ENCODE measurements at places on chromosomes 6 and 20. TPM values are rescaled to one million over a fixed set of nuclear protein-coding genes. Genes with fewer than 3 reads are reported as not detected.

- no peak for DNase-seq
- no peak overlapping the region for H3K27ac ChIP-seq
- H3K4me3 ChIP-seq: no peak overlapping the region
- no peaks in the 10 kb centered on the region for H3K27me3 ChIP-seq
- H3K36me3 ChIP-seq: no peaks in the 10 kb centered on the region
- no peaks in the 10 kb centered on the region for H3K4me1 ChIP-seq
These were observed 114.7 kb downstream of the MYO6 start for GRCh38 chr6:75863784-75864183.

GRCh38 chr20:13302647-13303450, 81.8 kb downstream of the ISM1 start:
- DNase-seq: no peak
- no peak overlapping the region for H3K4me3 ChIP-seq
- no peaks in the 10 kb centered on the region for H3K36me3 ChIP-seq
- H3K27ac ChIP-seq: no peak overlapping the region
- no peaks in the 10 kb centered on the region for H3K4me1 ChIP-seq
- H3K27me3 ChIP-seq: no peaks in the 10 kb centered on the region

DNA sequence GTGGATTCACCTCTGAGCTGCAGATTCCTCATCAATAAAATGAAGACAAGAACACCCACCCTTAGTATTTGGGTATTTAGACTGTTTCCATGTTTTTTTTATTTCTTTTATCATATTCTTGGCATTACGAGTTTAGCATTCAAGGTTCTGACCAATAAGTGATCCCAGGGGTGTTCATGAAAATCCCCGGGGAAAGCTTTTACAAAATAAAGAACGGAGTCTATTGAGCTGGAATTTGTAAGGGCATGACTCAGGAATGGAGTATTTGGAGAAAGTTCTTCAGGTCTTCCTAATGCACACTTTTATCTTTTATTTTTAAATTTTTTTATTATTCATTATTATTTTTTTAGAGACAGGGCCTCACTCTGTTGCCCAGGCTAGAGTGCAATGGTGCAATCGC, 19.4 kb upstream of the TOX2 start:
- no peak for DNase-seq
- H3K27me3 ChIP-seq: no peaks in the 10 kb centered on the region
- no peaks in the 10 kb centered on the region for H3K36me3 ChIP-seq
- H3K4me3 ChIP-seq: no peak overlapping the region
- H3K27ac ChIP-seq: no peak overlapping the region
- H3K4me1 ChIP-seq: peaks cover 5% of the 10 kb centered on the region

- no peaks in the 10 kb centered on the region for H3K27me3 ChIP-seq
- H3K27ac ChIP-seq: no peak overlapping the region
- DNase-seq: peak; percentile 74
- H3K36me3 ChIP-seq: no peaks in the 10 kb centered on the region
- H3K4me1 ChIP-seq: peaks cover 2% of the 10 kb centered on the region
These were observed 49.8 kb downstream of the CPXM1 start for GRCh38 chr20:2750491-2751251.

GRCh38 chr20:12764851-12765250, 243.9 kb upstream of the SPTLC3 start:
- H3K4me1 ChIP-seq: no peaks in the 10 kb centered on the region
- H3K4me3 ChIP-seq: no peak overlapping the region
- no peak for DNase-seq
- H3K36me3 ChIP-seq: no peaks in the 10 kb centered on the region

- no peaks in the 10 kb centered on the region for H3K36me3 ChIP-seq
- no peak overlapping the region for H3K4me3 ChIP-seq
- H3K4me1 ChIP-seq: no peaks in the 10 kb centered on the region
These were observed 771.0 kb downstream of the QKI start for GRCh38 chr6:164185471-164185871.

DNA sequence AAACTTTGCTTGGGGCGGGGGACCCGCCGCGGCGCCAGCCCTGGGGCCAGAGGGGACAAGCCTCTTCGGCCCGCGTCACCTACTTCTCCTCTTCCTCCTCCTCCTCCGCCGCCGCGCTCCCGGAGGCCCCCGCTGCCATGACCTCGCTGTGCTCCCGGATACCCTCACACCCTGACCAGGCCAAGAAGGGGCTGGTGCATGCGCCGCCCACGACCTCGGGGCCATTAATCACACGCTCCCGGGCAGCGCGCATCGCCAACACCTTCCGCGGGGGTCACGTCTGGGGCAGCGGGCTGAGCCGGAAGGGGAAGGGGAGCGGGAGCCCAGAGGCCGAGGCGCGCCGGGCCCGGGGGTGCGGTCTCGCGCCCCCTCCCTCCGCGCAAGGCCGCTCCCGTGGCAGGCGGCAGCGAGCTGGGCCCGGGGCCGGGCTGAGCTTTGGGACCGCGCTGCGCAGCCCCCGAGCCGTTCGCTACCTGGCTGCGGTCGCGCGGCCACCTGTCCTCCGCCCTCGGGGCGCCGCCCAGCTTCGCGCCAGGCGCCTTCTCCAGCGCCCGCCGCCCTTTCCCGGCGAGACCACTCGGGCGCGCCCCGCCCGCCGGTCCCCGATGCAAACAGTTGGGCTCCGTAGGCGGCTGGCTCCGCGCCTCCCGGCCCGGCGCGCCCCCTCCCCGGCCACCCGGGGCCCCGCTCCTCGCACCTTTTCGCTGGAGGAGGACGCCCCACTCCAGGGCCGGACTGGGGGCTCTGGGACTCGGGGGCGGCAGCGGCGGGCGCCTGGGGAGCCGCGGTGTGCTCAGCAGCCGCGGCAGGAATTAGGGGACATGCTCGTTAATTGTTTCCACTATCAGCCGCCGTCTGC, 575 bp upstream of the CNR1 start:
- peak overlapping the region; percentile 47 for H3K4me3 ChIP-seq
- H3K27ac ChIP-seq: no peak overlapping the region
- peak; percentile 21 for DNase-seq
- peaks cover 5% of the 10 kb centered on the region for H3K27me3 ChIP-seq
- H3K4me1 ChIP-seq: peaks cover 12% of the 10 kb centered on the region

GRCh38 chr6:94323853-94324252, 904.5 kb upstream of the EPHA7 start:
- no peak overlapping the region for H3K4me3 ChIP-seq
- no peak for DNase-seq
- no peak overlapping the region for H3K27ac ChIP-seq
- no peaks in the 10 kb centered on the region for H3K4me1 ChIP-seq
- H3K27me3 ChIP-seq: no peaks in the 10 kb centered on the region
- H3K36me3 ChIP-seq: no peaks in the 10 kb centered on the region

- no peaks in the 10 kb centered on the region for H3K27me3 ChIP-seq
- no peaks in the 10 kb centered on the region for H3K36me3 ChIP-seq
- H3K4me1 ChIP-seq: no peaks in the 10 kb centered on the region
- H3K27ac ChIP-seq: no peak overlapping the region
- no peak for DNase-seq
These were observed 28.5 kb downstream of the HAO1 start for GRCh38 chr20:7911586-7912330.

GRCh38 chr6:36184311-36184710, 12.2 kb upstream of the BRPF3 start:
- H3K4me3 ChIP-seq: no peak overlapping the region
- no peaks in the 10 kb centered on the region for H3K4me1 ChIP-seq
- no peak overlapping the region for H3K27ac ChIP-seq
- H3K27me3 ChIP-seq: no peaks in the 10 kb centered on the region

DNA sequence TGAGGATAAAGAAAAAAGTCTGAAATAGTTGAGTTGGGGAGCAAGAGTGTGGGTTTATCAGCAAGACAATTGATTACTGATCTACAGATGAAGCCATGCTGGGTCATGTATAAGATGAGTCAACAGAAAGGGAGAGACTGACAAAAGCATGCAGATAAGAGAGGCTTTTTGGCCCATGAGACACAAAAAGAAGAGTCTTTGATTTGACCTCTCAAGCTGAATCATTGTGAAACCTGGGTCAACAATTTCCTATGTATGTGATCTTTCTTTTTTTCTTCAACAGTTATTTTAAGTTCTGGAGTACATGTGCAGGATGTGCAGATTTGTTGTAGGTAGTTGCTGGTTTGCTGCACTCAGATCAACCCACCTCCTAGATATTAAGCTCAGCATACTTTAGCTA, 15.9 kb downstream of the RIMS1 start:
- no peak overlapping the region for H3K27ac ChIP-seq
- no peaks in the 10 kb centered on the region for H3K4me1 ChIP-seq
- H3K36me3 ChIP-seq: no peaks in the 10 kb centered on the region
- no peak overlapping the region for H3K4me3 ChIP-seq
- H3K27me3 ChIP-seq: no peaks in the 10 kb centered on the region

GRCh38 chr6:169409742-169410312, 156.2 kb upstream of the THBS2 start:
- no peak for DNase-seq
- no peaks in the 10 kb centered on the region for H3K27me3 ChIP-seq
- no peak overlapping the region for H3K27ac ChIP-seq
- H3K36me3 ChIP-seq: no peaks in the 10 kb centered on the region
- H3K4me1 ChIP-seq: peaks cover 3% of the 10 kb centered on the region

DNA sequence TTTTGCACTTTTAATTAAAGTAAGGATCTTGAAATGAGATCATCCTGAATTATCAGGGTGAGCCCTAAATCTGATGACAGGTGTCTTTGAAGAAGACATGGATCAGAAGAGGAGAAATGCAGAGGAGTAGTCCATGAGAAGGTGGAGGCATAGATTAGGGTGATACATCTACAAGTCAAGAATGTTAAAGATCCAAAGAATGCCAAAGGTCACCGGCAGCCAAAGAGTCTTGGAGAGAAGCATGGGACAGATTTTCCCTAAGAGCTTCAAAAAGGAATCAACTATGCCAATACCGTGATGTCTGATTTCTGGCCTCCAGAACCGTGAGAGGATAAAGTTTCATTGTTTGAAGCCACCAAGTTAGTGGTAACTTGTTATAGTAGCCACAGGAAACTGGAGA, 59.0 kb upstream of the THEMIS start:
- no peaks in the 10 kb centered on the region for H3K27me3 ChIP-seq
- H3K27ac ChIP-seq: no peak overlapping the region
- peaks cover 3% of the 10 kb centered on the region for H3K4me1 ChIP-seq
- H3K36me3 ChIP-seq: no peaks in the 10 kb centered on the region
- H3K4me3 ChIP-seq: no peak overlapping the region

DNA sequence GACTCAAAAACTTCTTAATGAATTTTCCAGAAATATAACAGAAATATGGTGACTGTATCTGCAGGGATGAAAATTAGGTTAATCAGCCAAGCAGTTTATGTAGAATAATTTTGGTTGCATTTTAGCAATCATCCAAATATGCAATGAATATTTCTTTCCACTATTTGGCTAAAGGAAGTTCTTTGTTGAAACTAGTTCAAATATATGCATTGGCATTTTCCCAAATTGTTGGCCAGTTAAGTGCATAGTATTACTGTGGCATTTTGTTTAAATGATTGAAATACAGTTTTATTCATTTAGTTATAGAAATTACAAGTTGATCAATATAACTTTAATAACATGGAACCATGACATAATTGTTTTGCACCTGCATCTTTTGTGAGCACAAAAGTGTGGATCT, 115.5 kb downstream of the DOK5 start:
- no peak for DNase-seq
- no peak overlapping the region for H3K4me3 ChIP-seq
- no peaks in the 10 kb centered on the region for H3K27me3 ChIP-seq
- H3K36me3 ChIP-seq: no peaks in the 10 kb centered on the region
- no peak overlapping the region for H3K27ac ChIP-seq

DNA sequence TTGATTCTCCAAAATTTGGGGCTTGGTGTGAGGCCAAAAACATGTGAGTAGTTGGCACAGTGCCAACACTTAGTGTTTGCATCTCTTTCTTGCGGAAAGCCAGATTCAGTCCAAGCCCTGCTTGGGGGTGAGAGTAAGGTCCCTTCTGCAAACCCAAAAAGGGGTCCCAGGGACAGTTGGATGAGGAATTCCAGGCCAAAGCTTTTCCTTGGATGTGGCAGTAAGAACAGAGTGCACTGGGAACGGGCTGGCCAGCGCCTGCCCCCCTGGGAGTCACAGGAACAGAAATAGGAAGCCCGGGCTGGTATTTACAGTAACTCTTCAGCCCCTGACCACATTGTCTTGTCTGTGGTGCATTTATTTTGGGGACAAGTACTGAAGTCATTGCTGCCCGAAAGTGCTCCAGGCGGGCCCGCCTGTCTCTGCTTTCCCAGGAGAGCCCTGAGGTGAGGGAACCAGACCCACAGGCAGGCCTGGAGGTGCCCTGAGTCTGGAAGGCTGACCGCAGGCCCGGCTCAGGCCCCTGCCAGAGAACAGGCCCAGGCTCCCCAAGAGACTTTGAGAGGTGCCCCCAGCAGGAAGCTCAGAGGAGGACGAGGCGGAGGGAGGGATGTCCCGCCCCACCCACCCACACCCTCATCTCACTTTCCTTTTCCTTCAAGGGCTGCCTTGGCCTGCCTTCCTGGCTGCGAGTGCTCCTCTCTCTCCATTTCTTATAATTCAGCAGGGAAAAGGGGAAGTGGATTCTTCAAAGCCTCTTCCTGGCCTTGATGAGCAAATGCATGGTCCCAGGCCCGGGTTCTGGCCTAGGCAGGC, 218.4 kb downstream of the MAFB start:
- H3K4me3 ChIP-seq: no peak overlapping the region
- H3K4me1 ChIP-seq: peaks cover 8% of the 10 kb centered on the region
- H3K27me3 ChIP-seq: no peaks in the 10 kb centered on the region
- no peak overlapping the region for H3K27ac ChIP-seq
- peak; percentile 38 for DNase-seq

DNA sequence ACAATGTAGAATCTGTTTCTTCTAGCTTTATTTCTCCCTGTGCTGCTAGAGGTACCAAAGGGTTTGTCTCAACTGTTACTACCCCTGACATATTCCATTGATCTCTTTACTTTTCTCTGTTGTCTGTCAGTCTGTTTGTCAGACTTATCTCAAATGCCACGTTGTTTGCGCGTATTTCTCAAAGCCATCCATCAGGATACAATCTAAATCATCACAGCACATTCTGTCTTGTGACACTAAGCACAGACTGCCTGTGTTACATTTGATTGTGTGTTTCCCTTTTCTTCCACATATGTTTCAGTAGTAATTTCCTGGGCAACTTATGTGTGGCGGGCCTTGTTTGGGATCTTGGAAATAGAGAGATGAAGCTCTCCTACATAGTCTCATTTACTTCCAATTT, 30.2 kb upstream of the SERINC3 start:
- H3K27ac ChIP-seq: peak overlapping the region; percentile 64
- no peaks in the 10 kb centered on the region for H3K36me3 ChIP-seq
- H3K4me1 ChIP-seq: peaks cover 17% of the 10 kb centered on the region

DNA sequence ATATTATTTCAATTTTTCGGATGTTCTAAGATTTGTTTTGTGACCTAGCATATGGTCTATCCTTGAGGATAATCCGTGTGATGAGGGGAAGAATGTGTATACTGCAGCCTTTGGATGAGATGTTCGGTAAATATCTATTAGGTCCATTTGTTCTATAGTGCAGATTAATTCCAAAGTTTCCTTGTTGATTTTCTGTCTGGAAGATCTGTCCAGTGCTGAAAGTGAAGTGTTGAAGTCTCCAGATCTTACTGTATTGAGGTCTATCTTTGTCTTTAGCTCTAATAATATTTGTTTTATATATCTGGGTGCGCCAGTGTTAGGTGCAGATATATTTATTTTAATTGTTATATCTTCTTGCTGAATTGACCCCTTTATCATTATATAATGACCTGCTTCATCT, 32.2 kb upstream of the SNAP91 start:
- H3K4me3 ChIP-seq: no peak overlapping the region
- H3K27me3 ChIP-seq: no peaks in the 10 kb centered on the region
- H3K27ac ChIP-seq: no peak overlapping the region
- H3K36me3 ChIP-seq: no peaks in the 10 kb centered on the region
- H3K4me1 ChIP-seq: no peaks in the 10 kb centered on the region

Gene CST5
- not detected for total RNA-seq

Gene MYT1
- 0.25 TPM for total RNA-seq

Gene GPSM3
- 3.5 TPM for total RNA-seq

Measured in ovary (tissue), 10 donors.